ENCODE measurements at places on chromosomes 6 and 20.

DNA sequence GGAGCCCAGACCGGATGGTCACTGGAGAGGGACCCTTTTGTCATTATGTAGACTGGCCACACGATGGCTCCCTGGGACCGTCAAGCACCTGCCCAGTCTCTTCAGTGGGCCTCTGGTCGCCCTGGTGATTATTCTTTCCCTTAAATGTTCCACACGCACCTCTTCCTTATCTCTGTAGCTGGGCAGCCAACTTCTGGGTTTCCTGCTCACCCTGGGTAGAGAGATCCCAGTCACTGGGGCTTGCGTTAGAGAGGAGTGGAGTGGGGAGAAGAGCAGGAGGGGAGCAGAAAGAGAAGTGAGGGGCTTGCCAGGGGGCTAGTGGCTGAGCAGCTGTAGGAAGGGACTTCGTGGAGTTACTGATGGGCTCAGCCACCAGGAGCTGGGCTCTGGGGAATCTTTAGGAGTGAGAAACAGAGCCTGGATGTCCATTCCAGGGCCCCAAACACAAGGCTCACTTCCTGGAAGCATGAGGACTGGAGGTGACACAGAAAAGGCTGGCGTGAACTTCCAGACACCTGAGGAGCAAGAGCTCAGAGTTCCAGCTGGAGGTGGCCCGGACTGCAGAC, 150.1 kb downstream of the DHX35 start:
- no peak for DNase-seq

GRCh38 chr6:162153120-162153519, 574.4 kb downstream of the PRKN start:
- no peak for DNase-seq

DNA sequence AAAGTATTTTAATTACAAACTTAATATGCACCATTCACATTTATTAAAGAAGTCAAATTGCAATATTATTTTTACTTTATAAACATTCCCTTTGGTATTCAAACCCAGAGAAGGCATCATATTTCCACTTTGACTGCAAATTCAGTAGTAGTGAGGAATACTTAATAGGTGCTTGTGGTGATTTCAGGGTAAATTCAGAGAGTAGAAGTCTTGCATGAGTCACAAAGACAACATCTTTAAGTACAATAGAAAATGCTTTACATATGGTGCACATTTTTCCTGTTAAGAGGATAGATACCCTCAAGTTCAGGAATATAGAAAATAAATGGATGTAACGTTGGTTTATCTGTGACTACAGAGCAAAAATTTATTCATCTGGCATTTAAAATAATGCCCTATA, 390.2 kb downstream of the TENT5A start:
- DNase-seq: no peak

DNA sequence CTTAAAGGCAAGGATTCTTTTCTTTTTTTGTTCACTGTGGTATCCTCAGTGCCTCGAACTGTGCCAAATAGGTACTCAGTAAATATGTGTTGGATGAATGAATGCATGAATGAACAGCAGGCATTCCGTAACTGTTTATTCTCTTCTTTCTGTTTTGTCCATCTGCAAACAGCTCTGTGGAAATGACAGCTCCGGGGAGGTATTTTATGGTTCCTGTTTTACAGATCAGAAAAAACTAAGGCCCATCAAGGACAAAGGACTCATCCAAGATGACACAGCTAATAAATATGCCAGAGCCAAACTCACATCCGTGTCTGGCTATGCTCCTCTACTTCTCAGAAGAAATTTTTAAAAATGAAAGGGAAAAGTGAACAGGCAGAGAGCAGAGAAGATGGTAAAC, 21.0 kb downstream of the JPH2 start:
- DNase-seq: no peak

DNA sequence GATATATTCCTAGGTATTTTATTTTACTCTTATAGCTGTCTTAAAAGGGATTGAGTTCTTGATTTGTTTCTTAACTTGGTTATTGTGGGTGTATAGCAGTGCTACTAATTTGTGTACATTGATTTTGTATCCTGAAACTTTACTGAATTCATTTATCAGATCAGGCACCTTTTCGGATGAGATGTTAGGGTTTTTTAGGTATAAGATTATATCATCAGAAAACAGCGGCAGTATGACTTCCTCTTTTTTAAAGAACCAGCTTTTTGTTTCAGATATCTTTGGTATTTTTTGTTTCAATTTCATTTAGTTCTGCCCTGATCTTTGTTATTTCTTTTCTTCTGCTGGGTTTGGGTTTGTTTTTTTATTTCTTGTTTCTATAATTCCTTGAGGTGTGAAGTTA, 382.4 kb upstream of the ADGRB3 start:
- no peak for DNase-seq

DNA sequence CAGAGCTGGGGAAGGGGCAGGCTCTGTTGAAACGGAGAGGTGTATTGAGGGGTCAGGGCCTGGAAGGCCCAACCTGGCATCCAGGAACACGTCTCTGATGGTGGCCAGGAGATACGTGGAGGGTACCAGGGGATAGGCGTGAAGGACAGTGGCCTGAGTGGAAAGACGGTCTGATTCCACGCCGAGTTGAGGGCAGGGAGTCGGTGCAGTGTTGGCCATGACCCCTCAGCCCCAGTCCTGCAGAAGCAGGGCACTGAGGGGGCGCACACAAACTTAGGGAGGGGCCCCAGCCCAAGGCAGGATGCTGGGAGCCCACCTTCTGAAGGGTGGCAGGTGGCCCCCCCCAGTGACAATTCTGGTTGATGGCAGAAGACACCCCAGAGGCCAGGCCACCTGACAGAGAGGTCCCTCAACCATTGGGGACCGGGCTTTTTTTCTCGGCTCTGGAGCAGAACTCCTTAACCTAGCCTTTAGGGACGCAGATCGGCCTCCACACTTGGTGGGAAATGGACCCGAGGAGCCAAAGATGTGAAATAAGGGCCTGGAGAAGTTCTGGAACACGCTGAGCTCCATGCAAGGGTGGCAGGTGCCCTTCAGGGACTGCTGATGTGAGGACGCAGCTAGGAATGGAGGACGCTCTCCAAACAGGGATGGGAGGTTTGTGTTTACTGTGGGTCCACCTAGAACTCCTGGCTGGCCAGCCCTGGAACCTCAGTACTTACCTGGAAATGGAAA, 91.0 kb downstream of the TMEM242 start:
- DNase-seq: no peak

DNA sequence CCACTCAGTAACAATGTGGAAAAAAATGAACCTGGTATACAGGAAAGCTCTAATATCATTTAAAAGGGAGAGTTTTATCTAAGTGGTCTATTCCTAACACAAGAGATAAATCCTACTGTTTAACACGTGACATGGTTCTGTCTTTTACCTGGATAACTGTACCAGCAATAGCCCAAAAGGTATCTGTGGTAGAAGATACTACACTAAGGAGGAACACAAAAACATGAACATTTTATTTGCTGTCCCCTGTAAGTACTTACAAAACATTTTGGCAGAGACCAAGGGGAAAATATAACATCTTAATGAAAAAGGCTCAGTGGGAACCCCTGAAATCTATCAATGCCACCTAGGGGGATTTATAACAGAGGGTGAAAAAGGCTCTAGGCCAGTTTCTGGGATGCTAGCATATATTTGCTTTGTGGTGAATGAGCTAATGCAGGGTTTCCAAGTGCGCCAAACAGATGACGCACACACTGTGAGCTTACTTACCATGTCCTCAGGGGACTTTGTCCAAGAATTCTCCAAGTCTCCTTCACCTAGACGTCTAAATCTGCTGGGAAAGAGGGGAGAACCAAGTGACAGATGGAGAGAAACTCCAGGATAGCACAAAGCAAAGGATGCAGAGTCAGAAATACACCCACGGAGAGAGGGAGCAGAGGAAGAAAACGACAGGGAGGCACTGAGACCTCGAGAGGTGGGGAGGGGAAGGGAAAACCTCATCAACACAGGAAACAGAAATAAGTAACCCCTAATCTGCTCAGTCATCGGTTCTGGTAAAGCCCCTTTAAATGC, 147.9 kb upstream of the PRND start:
- DNase-seq: no peak

All from stimulated activated CD4-positive, alpha-beta T cell treated with anti-CD3 and anti-CD28 coated beads, TNF-alpha, amount 100 ng/mL, for 4 hours (primary cell).